ENCODE measurements at places on chromosomes 11 and 22.

DNA sequence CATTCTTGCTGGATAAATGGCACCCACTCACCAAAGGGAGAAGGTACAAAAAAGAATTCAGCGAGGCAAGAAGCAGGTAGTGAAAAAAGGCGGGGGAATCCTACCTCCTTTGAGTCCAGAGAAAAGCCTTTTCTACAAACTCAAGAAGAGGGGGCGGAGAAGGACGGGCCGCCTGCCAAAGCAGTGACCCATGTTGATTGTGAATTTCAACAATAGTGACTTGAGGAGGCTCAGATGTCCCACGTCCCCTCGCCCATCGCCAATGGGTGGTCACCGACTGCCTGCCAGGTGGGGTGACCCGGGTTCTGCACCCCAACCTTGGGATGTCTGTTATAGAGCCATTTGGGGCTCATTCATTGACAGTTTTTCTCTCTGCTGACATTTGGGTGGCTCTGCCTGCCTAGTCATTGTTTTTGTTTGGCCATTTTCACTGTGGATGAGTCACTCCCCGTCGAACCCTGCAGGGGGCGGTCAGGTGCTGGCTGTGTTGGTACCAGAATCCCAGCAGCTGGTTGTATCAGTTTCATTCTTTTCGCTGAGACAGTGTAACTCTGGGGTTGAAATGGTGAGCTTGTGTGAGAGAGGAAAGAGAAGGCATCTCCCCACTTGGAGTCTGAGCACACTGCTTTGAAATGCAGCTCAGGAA, 163.4 kb upstream of the NCAM1 start:
- peak; percentile 46 for DNase-seq

- no peak for DNase-seq
Observed at GRCh38 chr11:131095511-131096185, 179.4 kb upstream of the SNX19 start.

- DNase-seq = no peak
Observed at GRCh38 chr22:32574411-32574810, 99.8 kb downstream of the FBXO7 start.

- no peak for DNase-seq
Observed at GRCh38 chr22:46774253-46774979, 12.0 kb downstream of the TBC1D22A start.

GRCh38 chr11:29538339-29539036, 478.3 kb downstream of the KCNA4 start:
- DNase-seq = no peak

DNA sequence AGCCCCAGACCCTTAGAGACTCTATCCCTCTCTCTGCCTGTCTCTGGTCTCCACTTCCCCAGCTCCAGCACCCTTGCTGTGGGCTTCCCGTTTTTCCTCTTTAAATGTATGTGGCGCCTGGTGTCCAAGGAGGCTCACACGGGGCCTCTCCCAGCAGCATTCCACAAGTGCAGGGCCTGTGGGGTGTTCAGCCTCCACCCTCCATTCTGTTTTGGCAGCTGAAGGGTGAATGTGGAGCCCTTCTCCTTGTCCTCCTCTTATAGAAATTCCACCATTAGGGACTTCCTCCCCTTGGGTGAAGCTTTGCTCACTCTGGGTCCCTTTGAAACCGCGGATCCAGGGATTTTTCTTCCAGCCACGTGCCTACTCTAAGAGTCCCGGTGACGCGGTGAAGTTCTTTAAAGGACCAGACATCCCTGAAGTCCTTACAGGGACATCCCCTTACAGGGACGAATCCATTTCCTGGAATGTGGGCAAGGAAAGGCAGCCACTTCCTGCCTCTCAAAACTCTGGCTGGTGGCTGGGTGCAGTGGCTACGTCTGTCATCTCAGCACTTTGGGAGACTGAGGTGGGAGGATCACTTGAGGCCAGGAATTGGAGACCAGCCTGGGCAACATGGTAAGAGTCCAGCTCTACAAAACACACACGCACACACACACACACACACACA, 1.6 kb upstream of the TSPAN18 start:
- peak; percentile 35 for DNase-seq

DNA sequence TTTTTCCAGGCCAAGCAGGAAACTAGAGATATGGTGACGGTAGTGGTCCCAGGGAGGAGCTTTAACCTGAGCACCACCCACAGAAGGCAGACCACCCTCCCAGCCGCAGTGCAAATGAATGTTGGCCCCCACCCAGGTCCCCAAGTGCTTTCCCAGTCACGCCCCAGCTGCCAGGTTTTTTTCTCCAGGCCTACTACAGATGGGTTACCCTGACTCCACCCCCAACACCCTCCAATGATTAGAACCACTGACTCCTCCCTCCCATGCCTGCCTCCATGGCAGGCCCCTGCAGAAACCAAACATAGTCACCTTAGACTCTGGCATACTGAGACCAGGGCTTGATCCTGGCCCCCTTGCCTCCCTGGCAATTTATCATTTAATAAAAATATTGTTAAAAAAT, 58.7 kb upstream of the CHST1 start:
- DNase-seq = no peak

- DNase-seq = peak; percentile 49
Observed at GRCh38 chr22:42621505-42622002, 6.9 kb upstream of the POLDIP3 start.

DNA sequence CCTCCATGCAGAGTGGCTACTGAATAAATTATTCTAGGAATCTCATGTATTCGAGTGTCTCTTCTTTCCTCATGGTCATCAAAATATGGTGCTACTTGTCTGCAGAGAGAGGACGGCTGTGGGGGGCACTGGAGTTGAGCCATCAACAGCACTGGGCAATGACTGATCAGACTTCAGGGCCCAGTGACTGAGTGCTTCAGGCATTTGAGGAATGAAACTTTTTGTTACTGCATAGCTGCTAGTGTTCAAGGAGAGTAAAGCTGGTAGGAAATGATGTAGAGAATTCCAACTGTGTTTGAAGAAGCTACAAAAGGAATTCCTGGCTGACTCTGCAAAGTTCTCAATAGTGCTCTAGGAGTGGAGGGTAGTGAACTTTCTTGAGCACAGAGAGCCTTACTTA, 277.7 kb downstream of the CADM1 start:
- DNase-seq = peak; percentile 90

DNA sequence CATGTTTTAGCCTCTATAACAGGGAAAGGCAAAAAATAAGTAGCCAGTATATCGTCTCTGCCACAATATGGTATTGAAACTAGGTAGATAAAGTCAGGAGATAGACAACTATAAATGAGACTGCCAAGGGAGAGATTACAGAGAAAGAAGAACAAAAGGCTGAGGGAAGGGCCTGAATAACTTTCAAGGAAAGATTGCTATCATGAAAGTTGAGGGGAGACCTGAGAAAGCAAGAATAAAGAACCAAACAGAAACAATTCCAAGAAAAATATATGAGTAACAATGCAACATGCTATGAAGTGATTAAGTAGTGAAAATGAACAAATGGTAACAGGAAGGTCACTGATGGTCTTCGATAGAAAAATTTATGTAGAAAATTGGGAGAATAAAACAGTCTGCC, 690.1 kb downstream of the METTL15 start:
- DNase-seq = no peak

- no peak for DNase-seq
Observed at GRCh38 chr11:122126024-122126688, 10.1 kb upstream of the BLID start.

DNA sequence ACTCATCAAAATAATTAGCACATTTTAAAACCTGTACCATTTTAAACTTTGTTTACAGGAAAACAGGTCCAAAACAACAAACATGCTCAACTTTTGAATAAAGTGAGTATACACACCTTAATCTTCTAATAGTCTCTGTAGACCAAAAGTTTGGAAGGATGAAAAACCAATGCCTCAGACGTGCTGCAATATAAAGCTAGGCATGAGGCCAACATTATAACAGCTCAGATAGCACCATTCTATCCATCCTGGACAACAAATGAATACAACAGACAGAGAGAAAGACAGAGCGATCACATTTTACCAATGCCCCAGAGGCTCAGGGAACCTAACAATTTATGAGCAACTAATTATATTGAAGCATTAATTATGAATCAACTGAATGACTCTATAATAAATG, 77.0 kb downstream of the PAK1 start:
- no peak for DNase-seq

- no peak for DNase-seq
Observed at GRCh38 chr11:61297341-61297740, 2.2 kb upstream of the VWCE start.

- DNase-seq = no peak
Observed at GRCh38 chr11:94328587-94329080, 24.3 kb downstream of the IZUMO1R start.

DNA sequence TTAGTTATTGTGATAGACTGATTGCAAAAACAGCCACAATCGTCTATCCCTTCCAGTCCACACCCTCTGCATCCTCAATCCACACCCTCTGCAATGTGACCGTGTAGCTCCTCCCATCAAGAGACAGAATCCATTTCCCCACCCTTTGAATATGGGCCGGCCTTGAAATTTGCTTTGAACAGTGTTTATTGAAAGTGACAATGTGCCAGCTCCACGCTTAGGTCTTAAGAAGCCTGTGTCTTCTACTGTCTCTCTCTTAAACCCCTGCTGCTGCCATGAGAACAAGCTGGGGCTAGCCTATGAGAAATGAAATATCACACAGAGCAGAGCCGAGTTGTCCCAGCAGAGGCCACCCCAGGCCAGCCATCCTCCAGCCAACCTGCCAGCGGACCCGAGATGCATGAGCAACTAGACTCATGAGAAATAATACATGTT, 22.3 kb upstream of the MICAL2 start:
- DNase-seq = peak; percentile 94

GRCh38 chr22:20979243-20979809, 2.8 kb upstream of the LZTR1 start:
- DNase-seq = no peak

DNA sequence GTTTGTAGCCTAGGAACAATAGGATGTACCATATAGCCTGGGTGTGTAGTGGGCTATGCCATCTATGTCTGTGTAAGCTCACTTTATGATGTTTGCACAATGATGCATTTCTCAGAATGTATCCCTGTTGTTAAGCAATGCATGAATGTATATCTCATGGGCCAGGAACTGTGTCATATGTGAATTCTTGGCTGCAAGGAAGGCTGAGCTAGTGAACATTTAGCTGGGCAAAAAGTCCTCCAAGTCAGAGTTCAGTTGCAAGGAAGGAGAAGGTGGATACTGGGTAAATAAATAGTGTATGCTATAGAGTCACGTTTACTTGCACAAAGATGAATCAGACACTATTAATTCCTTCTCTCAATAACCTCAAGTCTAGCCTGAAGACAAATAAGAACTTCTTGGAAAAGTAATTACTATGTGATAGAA, 136.1 kb downstream of the EHF start:
- DNase-seq = no peak

- peak; percentile 28 for DNase-seq
Observed at GRCh38 chr11:104700609-104701008, 197.7 kb downstream of the CASP12 start.

DNA sequence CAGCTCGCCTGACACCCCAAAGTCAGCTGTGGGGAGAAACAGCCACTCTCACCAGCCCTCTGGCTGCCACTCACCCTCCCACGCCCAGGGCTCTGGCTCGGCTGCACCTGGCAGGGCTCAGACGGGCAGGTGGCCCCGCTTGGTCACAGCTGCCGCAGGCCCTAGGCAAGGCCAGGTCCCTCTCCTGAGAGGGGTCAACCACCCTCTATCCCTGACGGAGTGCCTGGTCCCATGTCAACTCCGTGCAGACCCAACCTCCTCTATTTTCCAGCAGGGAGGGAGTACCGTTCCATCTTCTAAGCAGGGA, 1.9 kb downstream of the MAP4K2 start:
- no peak for DNase-seq

GRCh38 chr11:115718945-115719344, 214.7 kb upstream of the CADM1 start:
- no peak for DNase-seq

- DNase-seq = peak; percentile 76
Observed at GRCh38 chr11:102564110-102564509, 33.6 kb upstream of the MMP7 start.

DNA sequence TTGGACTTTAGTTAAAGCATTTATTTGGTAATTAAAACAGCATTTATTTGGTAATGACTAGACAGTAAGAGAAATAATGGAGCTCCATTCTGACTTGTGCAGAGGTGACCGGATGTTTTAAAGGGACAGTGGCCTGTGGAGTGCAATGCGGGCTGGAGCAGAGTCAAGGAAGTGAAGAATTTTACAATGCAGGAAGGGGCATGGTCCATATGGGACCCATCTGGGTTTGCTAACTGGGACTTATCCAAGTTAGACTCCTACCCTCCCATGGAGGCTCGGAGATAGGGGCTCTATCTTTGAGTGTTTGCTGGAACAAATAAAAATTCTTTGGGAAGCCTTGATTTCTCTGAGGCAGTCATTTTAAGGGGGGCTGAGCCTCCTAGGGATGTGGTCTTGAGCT, 59.9 kb upstream of the MYO18B start:
- DNase-seq = no peak

DNA sequence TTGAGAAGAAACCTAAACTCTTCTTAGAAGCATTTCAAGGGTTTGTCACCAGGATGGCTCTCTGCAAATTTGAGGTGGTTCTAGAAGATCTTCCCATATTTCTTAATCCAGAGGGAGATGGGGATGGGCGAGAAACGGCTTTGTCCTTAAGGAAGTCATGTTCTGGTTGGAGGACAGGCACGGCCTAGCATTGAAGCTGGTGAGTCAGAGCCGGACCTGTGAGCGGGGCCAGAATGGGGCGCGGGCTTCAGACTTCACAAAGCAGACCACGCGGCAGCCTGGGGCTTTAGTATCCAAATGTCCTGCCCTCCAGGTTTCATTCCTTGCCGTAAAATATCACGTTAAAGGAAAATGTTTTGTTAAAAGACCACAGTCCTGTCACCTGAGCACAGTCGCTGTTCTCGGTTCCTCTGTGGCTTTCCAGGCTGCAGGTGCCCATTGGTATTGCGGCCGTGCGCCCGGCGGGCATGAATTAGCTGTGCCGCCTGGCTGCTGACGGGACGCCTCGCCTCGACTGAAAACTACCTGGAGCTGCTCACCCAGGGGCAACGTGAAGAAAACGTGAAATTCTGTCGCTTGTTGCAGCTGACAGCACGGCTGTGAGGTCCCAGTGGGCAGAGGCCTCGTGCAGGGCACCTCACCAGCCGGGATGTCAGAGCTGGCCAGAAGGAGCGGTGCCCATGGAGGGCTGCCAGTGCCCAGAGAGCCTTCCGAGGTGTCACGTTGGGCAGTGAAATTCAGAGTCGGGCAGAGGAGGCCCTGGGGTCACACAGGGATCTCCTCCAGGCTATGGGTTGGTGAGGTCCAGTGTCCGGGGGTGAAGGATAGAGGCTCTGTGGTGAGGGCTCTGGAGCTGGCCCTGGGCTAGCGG, 59.0 kb downstream of the LRP5 start:
- no peak for DNase-seq

- peak; percentile 17 for DNase-seq
Observed at GRCh38 chr11:5992604-5993251, 5.9 kb upstream of the OR52L1 start.

DNA sequence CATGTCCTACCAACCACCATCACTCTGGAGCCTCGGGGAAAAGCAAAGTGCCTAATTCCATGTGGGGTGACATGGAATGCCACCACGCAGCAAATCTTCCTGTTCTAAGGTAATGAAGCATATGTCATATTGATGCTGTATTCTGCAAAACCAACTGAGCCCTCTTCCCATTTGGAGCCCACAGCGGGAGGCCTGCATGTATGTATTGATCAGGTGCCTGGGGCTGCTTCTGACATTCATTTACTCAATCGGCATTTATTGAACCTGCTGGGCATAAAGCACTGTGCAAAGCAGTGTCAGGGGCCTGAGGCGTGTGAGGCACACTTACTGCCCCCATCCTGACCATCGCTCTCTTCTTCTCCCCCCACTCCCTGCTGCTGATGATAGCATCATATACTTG, 39.1 kb downstream of the ANKK1 start:
- no peak for DNase-seq
